ENCODE measurements at places on chromosomes 5 and 9.

GRCh38 chr5:150149618-150150017 is 6.0 kb downstream of the PDGFRB start:
- no peak for DNase-seq

- no peak for DNase-seq
Measured at GRCh38 chr5:140800816-140801493, at the start of gene PCDHA3. Gene PCDHA3 (plus strand): TSS chr5:140801057.

- no peak for DNase-seq
Measured at GRCh38 chr9:134502809-134503211, 138.8 kb upstream of the COL5A1 start.

DNA sequence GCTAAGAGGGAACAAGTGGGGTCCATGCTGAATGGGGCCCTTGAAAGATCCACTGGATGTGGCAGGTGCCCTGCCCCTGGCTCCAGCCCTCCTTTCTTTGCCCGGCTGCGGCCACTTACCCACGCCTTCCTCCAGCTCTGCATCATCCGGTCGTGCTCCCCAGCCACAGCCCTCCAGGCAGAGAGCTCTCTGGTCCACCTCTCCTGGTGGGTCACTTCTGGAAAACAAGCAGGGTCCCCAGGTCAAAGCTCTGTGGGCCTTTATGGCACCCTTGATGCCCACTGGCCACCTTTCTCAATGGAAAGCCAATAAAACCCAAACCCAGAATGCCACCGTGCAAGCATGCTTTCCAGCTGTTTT is 45.0 kb downstream of the SECISBP2 start:
- DNase-seq = no peak

DNA sequence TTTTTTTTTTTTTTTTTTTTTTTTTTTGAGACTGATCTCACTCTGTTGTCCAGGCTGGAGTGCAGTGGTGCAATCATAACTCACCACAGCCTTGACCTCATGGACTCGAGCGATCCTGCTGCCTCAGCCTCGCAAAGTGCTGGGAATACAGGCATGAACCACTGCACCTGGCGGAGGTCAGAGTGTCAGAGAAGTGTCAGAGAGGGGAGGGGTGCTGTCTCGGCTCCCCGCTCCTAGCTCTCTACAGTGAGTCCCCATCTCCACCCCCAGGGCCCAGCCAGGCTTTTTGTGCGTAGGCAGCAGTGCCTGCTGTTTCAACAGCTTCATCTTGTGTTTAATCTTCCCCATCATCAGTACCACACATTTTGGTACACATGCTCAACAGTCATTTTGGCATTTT is 38.3 kb downstream of the SAR1B start:
- DNase-seq = no peak

DNA sequence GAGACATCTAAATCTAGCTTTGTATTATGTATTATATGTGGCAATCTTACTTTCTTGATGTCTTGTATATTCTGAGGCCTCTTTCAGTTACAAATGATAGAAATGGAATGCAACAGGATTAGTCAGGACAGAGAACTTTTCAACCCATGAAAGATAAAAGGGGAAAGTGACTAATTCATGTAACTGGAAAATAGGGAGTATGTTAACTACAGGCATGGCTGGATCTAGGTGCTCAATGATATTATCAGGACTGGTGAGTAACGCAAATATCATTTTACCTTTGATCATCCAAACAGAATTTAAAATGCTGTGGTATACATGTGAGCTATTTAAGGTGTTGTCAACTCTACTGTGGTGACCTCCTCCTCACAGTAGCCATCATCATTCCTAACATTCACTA is 215.7 kb upstream of the GLRA1 start:
- no peak for DNase-seq

GRCh38 chr9:87515588-87516221 is 18.0 kb downstream of the DAPK1 start:
- DNase-seq = no peak

DNA sequence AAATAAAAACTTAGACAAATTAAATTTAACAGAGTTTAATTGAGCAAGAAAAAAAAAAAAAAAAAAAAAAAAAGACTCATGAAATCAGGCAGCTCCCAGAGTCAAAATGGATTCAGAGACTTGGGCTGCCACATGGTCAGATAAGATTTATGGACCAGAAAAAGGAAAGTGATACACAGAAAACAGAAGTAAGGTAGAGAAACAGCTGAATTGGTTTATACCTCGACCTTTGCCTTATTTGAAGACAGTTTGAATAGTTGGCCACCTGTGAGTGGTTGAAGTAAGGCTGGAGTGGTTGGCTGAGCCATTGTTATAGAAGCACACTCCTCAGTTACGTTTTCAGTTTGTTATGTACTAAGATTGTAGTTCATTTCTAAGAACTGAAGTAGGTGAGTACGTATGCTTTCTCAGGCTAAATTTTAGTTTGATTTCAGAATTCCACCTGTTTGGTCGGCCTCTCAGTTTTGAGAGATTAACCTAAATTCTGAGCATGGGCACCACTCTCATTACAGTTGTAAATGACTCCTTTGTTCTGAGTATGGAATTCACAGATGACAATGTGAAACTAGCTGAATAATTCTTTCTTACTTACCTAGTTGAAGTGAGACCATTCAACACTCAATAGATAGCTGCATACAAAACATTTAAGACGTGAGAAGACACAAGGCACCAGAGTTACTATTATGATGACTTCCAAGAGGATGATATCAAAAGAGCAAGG is 149.0 kb downstream of the AOPEP start:
- no peak for DNase-seq

DNA sequence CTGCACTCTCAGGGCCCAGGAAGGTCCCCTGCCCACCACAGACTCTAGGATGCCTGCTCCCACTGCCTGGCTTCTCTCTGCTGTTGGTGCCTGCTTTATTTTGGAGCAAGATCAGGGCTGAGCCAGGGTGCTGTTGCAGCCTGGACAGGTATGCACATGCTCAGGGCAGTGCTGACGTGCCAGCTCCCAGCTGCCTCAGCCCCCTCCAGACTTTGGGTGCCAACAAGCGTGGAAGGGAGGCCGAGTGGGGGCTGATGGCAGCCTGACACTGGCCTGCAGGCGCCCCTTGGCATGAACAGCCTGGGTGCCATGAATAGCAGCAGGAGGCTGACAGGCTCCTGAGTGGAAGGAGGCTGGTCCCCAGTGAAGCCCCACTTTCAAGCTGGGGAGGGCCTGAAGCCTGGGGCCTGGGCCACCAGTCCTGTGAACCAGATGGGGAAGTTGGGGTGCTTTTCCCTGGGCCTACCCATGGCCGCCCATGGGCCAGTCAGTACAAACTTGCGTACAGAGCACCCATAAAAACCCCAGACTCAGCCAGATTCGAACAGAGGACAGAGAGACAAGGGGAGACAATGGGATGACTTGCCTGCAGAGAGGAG is 6.8 kb downstream of the AMBP start:
- no peak for DNase-seq

DNA sequence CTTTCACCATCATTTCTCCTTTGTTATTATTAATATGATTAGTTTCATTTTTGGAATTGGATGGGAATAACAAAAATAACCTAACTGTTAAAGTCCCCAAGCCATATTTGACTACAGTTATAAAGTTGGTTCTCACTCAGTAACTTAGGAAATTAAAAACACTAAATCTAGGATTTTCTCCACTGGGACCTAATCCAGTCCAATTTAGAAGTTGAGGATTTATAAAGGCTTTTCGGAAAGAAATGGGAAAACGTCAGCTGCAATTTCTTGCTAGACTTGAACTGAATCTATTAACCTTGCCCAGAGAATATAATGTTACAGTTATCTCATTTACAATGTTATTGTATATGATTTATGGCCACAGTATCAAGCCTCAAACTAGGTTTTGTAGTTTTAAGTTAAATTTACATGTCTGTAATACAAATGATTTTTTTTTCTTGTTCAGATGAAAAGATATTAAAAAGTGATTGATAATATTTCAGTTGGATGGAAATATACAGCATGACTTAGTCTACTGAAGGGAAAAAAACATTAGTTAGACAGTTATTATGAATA is 524.3 kb upstream of the GRAMD2B start:
- DNase-seq = no peak

GRCh38 chr9:94029932-94030317 is 54.3 kb upstream of the PTPDC1 start:
- no peak for DNase-seq

GRCh38 chr9:6880626-6881025 is 122.9 kb downstream of the KDM4C start:
- no peak for DNase-seq

DNA sequence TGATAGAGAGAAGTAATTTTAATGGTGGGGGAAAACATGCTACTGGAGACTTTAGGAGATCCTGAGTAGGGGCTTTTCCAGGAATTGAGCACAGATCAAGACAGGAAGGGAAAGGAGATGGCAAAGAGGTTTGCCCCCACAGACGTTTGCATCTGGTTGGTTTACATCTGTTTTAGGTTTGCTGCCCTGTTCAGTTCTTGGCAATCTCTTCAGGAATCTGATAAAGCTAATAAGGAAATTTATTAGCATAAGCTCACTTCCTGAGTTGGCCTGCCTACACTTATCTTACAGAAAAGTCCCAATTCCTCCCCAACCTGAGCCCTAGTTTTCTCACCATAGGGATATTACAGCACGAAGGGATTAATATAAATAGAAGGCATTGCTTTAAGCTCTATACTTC is 3.4 kb upstream of the CFAP95 start:
- no peak for DNase-seq

DNA sequence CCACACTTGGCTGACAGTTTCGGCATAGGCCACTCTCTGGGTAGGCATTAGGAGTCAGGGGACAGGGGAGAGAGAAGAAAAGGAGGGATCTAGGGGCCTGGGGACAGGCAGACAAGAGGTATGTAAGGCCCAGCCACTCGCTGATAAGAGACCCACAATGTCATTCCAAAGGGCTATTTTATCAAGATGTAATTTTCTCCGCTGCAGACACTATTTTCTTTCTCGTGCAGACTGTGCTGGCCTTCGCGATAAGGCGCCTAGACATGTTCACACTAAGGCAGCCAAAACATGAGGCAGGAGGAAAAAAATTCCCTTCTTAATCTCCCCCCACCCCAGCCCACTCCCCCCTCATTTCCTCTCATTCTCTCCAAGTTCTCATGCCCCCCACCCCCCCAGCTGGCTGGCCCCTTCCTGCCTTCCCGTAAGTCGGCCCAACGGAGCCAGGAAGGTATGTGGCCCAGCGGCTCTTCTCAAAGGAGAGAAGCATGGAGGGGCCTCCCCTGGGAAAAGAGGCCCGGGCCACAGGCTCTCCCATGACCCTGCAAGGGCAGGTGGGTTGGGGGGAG is 44.9 kb upstream of the SYNPO start:
- no peak for DNase-seq

- DNase-seq = no peak
Measured at GRCh38 chr9:101065930-101066329, 37.4 kb downstream of the PLPPR1 start.

GRCh38 chr5:96111080-96111756 is 149.6 kb upstream of the ELL2 start:
- no peak for DNase-seq

DNA sequence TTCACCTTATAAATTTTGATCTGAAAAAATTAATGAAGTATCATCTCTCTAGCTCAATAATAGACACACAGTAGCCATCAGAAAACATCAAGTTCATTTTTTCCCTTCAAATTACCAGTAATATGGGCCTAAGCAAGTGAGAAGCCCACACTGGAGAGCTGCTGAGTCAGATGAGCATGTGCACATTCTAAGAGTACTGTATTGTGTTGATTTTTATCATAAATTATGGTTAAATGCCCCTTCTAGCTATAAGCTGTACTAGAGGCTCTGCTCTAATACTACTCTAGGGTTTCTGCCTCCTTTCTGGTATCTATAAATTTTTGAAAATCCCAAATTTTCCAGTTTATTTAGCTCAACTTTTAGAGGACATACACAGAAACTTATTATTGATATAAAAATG is 42.1 kb upstream of the TYRP1 start:
- no peak for DNase-seq

DNA sequence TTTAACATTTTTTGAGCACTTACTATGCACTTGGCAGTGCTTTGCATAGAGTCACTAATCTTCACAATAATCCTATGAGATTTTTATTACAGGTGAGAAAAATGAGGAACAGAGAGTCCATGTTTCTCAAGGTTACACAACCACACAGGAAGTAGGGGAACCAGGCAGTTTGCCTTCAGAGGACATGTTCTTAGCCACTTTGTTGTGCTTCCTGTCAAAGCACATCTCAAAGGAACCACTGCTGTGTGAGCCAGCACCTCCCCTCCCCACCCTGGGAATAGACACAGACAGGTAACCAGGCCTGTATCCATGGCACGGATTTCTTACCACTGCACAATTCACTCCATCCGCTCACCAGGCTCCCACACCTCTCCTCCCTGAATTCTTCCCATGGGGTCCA is 6.3 kb upstream of the DNAJB5 start:
- peak; percentile 46 for DNase-seq

DNA sequence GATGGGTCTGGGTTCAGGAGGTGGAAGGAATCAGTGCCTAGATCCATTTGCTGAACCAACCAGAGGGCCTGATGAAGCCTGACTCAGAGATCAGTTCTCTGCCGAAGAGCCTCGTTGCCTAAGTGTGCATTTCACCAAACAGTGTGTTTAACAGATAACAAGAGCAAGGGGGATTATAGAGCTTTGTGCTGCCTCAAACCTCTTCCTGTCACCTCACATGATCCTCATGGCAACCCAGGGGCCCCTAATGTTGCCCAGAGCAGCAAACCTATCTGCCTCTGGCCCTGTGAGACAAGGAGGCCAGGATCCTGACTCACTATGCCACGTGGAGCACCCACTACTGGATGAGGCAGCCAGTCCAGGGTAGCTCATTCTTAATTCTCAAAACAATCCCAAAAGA is 66.3 kb upstream of the EPB41L4B start:
- DNase-seq = no peak

DNA sequence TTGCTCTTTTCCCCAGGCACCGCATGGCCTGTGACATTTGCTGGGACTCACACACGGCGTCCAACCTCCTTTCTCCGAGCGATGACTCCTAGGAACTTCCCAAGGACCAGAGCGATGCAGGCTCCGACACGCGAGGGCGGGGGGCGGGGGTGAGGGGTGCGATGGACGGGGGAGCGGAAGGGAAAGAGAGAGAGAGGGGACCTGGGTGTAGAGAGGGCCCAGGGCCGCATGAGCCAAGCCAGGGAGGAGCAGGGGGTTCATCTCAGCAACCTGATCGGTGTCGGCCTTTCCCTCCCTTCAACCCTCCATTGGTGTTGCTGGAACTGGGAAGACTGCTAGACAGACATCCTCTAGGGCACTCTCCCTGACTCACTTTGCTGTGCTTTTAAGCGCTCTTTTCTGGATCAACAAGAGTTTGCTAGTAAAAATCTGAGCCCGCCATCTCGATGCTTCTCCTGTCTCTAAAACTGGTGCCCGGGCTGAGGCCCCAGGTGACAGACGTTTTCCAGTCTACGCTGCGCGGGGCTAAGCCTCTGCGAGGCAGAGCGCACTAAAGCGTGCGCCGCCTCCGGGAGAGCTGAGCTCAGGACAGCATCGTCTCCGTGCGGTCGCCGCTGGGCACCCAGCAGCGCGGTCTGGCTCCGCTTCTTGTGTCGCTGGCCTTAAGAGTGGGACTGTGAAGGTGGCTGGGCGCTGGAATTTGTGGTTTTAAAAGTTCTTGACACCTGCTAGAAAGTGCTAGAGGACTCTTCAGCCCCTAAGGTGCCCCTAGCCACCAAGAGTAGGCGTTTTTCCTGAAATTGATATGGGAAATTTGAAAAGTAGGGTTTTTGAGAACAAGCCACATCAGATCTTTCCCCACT is 1.0 kb upstream of the TSLP start:
- no peak for DNase-seq
